ENCODE measurements at places on chromosomes 1 and 21.
A peak's percentile ranks its signal among the peaks of the same experiment; 100 is the strongest.

- no peak for DNase-seq
Measured at GRCh38 chr1:165381745-165382505, 25.4 kb upstream of the LMX1A start.

DNA sequence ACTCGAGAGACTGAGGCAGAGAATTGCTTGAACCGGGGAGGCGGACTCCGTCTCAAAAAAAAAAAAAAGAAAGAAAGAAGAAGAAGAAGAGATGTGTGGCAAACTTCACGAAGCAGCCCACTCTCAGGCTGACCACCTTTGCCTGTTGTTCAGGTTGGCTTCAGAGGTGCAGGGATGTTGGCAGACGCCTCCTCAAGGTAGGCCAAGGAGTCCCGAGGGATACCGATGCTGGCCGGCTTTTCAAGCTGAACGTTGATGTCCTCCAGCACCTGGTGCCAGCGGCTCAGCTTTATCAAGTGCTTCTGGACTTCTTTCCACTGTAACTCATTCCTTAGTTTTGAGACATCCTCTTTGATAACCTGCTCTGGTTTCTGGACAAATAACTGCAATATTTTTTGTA is 243.8 kb upstream of the ADGRL2 start:
- no peak for DNase-seq

DNA sequence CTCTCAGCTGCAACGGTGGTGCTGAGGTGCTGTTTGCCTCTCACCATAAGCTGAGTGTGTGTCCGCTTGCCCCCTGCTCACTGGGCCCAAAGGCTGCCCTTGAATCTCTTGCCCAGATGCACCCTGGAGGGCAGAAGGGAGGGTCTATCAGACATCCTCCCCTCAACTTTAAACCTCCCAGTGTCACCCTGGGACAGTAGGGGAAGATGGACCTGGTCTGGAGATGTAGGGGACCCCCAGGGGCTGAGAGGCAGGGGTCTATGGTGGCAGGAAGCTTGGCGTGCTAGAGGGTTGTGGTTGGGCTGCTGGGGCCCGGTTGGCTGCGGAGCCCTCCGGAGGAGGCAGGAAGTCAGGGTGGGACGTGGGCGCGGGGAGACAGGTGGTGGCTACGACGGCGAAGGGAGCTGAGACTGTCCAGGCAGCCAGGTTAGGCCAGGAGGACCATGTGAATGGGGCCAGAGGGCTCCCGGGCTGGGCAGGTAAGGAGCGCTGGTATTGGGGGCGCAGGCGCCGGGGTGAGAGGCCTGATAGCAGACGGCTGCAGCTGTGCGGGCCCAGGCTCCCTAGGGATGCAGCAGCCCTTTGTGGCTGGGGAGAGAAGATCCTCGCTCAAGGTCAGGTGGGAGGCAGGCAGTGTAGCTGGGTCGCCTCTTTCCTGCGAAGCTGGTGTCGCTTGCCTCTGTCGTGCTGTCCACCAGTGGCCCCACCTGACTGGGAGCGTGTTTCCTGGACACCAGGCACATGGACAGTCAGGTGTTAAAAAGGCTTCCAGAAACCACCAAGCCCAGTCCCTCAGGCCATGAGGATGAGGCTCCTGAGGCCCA is at the start of gene LCK:
LCK (plus strand) TSS at position 373 of the 824 bp plus-strand sequence. CDS start 23,065 bp downstream, outside the sequence.
- DNase-seq = peak; percentile 53

DNA sequence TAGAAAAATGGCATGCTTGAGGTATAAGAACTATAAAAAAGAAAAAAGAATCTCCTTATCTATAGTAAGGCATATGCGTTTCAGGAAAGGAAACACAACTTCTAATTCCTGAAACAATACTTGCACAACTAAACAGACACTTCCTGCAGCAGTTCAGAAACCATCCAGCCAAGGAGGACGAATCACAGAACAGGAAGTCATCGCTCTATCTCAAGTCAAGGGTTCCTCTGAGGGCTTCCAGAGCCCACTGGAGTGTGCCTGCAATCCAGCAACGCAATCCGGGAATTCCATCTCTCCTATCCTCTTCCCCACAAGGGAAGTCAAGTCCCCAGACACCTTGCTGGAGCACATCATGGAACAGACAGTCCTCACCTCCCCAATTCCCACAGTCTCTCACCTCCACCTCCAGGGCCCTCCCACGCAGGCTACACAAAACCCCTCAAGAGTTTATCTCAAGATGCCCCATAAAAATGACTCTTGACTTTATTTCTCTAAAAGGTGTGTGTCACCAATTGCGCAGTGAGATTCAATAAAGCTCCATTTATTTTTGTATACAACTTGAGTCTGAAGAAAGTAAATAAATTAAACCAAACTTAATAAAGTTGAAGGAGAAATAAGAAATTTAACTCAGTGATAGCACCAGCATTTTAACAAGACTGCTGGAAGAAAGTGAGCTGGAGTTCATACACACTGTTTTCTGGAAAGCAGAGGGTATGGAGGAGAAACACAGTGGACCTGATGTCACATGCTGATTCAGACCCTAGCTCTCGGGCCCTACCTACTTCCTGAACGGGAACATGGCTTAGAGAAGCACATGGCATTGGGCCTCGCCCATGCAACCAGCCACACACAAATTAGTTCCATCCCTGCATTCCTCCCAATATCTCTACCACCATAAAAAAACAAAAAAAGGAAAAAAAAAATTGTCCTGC is 39.9 kb downstream of the SIPA1L2 start:
- no peak for DNase-seq

- DNase-seq = no peak
Measured at GRCh38 chr1:33002006-33002405, 34.7 kb downstream of the AK2 start.

DNA sequence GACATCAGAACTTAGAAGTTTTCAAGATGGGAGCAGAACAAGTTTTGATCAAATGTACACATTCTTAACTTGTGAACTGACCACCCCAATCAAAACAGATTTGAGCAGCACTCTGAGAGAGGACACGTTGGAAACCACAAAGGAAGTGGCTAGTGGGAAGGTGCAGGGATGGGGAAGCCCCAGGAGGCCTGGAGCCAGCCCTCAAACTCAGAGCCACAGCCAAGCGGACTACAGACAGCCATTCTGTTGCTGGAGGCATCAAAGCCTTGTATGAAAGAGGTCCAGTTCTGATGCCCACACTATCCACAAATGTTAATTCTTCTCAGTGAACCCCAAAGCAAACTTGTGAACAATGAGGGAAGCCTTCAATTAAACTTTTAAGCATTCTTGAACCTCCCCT is 143.6 kb upstream of the RAB4A start:
- no peak for DNase-seq

DNA sequence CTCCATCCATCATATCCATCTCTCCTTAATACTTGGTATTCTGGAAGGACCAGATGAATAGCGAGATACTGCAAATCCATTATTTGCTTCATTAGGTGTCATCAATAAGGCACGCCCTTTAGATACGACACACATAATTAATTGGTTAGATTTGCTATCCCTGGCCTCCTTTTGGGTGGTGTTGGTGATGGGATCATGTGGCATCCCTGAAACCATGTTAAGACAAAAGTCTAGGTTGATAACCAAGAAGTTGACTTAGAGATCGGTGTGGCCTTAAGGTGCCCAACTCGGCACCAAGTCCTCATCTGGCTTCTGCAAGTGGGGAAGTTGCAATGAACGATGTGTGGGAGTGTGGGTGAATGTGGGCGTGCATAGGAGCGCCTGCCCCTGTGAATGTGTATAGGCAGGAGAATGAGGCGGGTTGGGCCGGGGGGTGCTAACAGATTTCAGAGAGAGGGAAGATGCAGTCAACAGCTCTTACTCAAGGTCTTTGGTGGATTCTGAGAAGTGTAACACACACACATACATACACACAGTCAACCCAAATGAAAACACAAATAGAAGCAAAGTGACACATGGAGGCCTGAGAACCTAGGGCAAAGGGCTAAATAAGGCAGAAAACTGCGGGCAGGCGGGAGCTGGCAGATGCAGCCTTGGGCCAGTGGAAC is 415.7 kb upstream of the ESRRG start:
- no peak for DNase-seq

GRCh38 chr1:12709091-12709491 is 6.8 kb upstream of the AADACL3 start:
- no peak for DNase-seq

- DNase-seq = no peak
Measured at GRCh38 chr1:30330644-30331043, 392.7 kb downstream of the MATN1 start.

- no peak for DNase-seq
Measured at GRCh38 chr1:104760017-104760416, 1010.3 kb downstream of the AMY1C start.

DNA sequence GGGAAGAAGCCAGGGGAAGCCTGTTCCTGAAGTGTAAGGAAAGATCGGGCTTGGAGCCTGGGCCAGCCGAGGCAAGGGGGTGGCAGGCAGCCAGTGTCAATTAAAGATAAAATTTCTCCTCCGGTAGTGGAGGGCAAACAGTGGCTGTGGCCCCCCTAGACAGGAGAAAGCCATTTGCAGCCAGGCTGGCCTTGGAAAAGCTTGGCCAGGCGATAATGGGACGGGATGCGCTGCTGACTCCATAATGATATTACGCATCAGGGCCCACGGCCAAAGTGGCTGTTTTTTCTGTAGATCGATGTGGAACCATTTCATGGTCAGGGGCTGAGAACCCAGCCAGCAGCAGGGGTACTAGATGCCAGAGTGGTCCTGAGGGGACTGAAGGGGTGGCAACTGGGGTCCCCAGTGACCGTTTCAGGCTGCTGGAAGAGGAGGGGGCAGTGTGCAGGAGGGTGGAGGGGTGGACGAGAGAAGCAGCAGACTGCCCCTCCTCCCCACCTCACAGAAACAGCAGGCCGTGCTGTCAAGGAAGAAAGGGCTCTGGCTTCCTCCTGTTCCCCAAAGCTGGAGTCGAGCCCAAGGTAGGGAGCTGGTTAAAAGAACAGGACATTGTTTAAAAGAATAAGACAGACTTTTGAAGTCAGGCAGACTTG is 25.2 kb downstream of the KCNC4 start:
- no peak for DNase-seq

DNA sequence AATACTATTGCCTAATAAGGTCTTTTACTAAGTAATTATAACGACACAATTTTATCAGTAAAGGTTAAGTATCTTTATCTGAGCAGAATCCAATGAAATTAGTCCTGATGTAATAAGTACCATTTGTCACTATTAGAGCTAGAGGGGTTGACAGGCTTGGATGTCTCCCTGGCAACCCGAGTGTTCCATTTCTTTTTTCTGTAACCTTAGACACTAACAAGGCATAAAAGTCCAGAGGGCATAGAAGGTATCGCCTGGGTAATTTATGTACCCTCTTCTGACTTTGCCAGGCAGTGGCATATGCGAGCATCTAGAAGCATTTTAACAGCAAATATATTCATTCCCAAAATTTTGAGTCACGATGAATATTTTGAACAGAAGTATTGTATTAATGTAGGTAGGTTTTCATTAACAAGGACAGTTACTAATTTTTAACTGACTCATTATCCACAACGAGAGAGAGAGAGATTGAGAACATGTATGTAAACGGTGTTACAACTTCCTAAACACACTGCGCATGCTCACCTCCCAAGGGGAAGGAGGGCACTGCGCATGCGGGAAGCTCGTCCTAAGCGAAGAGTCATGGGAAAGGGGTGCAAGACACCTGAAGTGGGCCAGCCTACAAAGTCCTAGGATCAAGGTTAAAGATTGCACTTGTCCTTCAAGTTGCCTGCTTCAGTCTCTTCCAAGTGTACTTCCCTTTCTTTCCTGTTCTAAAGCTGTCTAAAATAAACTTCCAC is 423.9 kb downstream of the DSCAM start:
- no peak for DNase-seq

- DNase-seq = no peak
Measured at GRCh38 chr1:228175316-228176023, 9.9 kb downstream of the IBA57 start.

DNA sequence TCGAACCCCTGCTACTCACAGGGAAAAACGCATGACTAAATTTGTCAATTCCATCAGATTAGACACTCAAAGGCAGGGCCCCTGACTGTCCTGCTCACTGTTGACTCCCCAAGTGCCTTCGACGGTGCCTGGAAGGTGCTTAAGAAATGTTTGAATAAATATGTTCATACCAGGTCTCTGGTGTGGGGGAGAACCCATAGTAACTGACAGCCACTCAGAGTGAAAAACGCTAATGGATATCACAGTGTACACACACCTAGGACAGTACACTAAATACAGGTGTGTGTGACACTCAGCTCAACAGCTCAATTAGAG is 39.7 kb upstream of the WASF2 start:
- no peak for DNase-seq

DNA sequence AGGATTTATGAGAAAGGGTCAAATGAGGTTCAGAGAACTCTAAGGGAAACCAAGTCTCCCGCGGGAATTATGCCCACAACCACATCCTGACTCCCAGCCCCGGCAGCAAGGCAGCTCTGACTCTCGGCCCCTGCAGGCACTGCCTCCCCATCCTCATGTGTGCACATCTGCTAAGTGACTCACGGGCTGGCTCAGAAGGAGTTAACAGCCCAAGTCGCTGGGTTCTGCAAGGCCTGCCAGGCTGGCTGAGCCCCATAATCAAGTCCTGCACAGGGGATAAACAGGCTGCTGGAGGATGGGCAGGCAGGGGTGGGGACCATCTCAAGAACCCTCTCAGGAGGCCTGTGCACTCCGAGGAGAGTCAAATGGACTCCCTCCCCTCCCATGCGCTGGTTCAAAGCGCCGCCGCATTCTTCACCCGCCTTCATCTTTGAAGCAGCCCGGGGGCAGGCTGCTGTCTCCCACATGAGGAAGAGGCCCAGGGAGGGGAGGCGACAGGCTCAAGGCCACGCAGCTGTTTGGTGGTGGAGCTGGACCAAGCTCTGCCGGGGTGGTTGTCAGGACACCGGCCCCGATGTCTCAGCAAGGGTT is 344.3 kb downstream of the MATN1 start:
- DNase-seq = no peak

- no peak for DNase-seq
Measured at GRCh38 chr1:176638713-176639526, 175.9 kb downstream of the PAPPA2 start.

DNA sequence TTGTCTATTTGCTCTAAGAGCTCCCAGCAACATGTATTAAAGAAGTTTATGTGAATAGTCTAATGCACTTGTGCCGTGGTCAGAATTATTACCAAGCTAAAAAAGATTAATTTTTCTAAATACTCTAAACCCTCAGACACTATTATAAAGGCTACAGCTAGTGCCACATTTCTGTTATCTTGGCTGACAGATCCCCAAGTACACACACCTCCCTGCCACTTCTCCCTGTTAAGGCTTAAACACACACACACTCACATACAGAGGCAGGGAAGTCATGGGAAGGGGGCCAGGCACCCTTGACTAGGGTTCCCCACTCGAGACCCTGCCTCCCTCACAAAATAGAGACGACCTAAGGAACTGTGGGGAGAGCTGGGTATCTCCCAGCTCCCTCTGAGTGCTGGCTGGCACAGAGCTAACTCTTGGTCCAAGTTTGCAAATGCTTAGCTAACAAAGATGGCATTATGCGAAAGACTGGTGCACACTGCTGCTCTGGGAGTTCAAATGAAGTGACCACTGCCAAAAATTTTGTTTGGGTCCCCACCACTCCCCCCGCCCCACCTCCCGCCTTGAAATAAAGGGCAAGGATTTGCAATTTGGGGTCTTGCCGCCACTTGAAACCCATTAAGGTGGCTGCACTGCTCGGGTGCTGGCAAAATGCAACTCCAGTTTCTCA is 9.8 kb downstream of the SSBP3 start:
- DNase-seq = no peak

- DNase-seq = no peak
Measured at GRCh38 chr1:107342316-107342715, 201.5 kb downstream of the NTNG1 start.

- DNase-seq = no peak
Measured at GRCh38 chr1:158327481-158327880, 3.9 kb downstream of the CD1B start.

Data from activated CD4-positive, alpha-beta T cell treated with anti-CD3 and anti-CD28 coated beads, Interleukin-2, amount 50 U/mL, for 1 hour (primary cell).